Dermis microvascular lymphatic vessel endothelial cell (primary cell): ENCODE measurements at places on chromosomes 4 and X. TPM values are rescaled to one million over a fixed set of nuclear protein-coding genes. Genes with fewer than 3 reads are reported as not detected.

- DNase-seq: no peak
These were observed 431.5 kb upstream of the BOD1L1 start for GRCh38 chr4:14059006-14059405.

GRCh38 chr4:56215901-56216300 is 171.4 kb downstream of the AASDH start:
- no peak for DNase-seq

DNA sequence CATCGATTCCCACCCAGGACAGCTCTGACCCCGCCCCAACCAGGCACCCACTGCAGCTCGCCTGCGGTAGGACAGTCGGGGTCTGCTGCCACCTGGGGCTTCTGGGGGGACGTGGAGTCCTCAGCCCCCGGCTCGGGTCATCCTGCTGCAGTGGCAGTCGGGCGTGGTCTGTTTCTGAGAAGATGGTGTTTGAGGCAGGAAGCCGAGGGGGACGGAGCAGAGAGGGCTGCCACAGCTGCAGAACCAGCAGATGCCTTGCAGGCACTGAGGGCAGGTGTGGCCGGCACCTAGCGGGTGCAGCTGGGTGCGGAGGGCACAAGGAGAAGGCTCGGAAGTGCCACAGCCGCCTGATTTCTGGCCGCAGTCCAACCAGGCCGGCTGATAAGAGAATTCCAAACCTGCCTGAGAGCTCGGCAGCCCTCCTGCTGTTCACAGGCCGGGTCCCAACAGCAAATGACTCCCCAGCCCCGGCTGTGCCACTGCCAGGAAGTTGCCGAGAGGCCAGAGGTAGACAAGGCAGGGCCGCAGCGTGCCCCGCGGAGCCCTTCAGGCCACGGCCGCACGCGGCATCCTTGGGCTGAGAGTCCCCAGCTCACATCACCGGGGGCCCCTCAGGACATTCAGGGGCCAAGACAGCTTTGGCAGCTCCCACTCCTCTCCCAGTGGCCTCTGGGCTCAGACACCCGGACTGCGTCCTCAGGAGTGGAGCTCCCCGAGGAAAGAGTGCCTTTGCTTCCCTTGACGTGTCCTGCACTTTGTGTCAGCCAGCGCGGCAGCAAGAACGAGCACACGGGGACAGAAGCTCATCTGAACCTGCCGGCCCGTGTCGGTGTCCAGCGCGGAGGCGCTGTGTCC is 9.4 kb upstream of the CPLX1 start:
- no peak for DNase-seq

- peak; percentile 56 for DNase-seq
These were observed 68.3 kb downstream of the CRMP1 start for GRCh38 chr4:5824635-5825034.

GRCh38 chr4:4539481-4539880 is 2.4 kb downstream of the STX18 start:
- no peak for DNase-seq

DNA sequence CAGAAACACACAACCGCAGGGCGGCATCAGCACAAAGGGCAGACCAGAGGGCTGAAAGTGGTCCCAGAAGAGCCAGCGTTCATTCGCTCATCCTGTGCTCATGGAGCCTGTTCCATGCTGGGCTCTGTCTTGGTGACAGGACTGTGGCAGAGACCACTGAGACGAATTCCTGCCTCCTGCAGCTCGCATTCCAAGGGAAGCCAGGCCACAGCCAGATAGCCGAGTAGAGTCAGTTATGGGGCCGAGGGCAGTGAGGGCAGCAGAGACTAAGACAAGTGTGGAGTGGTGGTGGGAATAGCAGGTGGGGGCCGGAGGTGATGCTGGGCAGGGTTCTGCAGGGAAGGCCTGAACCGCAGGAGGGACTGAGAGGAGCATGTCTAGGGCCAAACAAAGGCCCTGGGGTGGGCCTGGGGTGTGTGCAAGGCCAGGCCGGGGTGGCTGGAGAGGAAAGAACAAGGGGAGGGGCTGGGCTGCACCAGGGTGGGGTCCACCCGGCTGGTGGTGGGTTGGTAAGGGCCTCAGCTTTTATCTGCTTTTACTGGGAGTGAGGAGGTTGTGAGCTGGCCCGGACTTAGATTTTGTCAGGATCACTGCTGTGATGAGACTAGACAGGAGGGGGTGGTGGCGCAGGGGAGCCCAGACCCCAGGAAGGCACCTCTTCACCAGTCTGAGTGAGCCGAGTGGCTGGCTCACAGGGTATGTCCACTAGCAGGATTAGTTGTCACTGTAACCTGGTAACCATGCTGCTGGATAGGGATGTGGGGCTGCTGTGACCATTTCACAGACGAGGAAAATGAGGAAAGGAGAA is 6.3 kb downstream of the PSAPL1 start:
- no peak for DNase-seq

GRCh38 chr4:45121426-45121975 is 395.1 kb upstream of the GNPDA2 start:
- no peak for DNase-seq

GRCh38 chr4:182454440-182455013 is 211.3 kb downstream of the TENM3 start:
- no peak for DNase-seq

GRCh38 chr4:2266181-2266580 is 4.3 kb upstream of the MXD4 start:
- DNase-seq: no peak

The TNMD gene
- total RNA-seq: not detected in 2 replicates

The GNRHR gene
- not detected in 2 replicates for total RNA-seq
